ENCODE measurements at places on chromosomes 7 and 10.
A peak's percentile ranks its signal among the peaks of the same experiment; 100 is the strongest.

GRCh38 chr10:79196470-79197461, 128.0 kb downstream of the ZMIZ1 start:
- DNase-seq: peak; percentile 92

GRCh38 chr10:104045151-104046089, 40.3 kb downstream of the COL17A1 start:
- DNase-seq: no peak

- DNase-seq: no peak
Observed at GRCh38 chr7:103727982-103728610, 261.4 kb downstream of the RELN start.

- DNase-seq: no peak
Observed at GRCh38 chr7:81414411-81414810, 355.4 kb downstream of the HGF start.

DNA sequence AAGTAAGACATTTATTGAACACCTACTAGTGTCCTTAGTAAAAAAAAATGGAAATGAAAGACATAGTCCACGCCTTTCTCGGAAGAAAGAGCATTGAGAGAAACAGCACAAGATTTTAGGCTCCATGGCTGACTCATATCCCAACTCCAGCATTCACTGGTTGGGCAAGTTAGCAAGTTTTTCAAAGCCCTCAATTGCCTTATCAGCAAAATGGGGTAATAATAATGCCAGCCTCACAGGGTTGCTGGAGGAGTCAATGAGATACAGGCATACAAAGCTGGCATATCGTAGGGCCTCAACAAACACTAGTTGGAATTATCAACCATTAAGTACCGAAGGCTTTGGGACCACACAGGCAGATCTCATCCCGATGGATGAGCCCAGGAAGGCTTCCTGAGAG, 4.0 kb downstream of the HSPA12A start:
- DNase-seq: no peak

GRCh38 chr7:112987171-112987570, 99.5 kb downstream of the GPR85 start:
- DNase-seq: no peak

- no peak for DNase-seq
Observed at GRCh38 chr7:54837168-54837567, 78.2 kb upstream of the SEC61G start.

DNA sequence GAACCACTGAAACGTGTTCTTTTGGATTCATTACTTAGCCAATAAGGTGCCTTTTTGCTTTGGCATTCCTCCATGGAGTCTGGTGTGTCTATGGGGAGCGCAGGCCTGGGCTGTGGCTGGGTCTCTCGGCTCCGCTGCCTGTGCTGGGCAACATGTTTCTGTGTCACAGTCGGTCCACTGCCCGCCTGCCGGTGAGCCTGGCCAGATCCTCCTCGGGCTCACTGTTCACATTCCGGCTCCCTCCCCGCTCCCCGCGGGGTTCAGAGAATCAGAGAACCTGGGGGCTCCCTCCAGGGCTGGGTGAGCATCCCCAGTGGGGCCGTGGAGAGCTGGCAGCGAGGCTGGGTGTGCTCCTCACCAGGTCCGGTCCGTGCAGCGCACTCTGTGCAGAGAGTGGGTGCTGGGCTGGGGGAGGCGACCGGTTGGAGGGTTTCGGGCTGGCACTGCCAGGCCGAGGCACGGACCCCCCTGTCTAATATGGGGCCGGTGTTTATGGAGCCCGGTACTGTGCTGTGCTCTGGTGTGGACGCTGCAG, 70.4 kb downstream of the INPP5A start:
- no peak for DNase-seq

All from stimulated activated CD8-positive, alpha-beta memory T cell treated with anti-CD3 and anti-CD28 coated beads, Interleukin-4, amount 100 ng/mL, for 48 hours (primary cell).